ENCODE measurements at places on chromosomes 4 and X.

DNA sequence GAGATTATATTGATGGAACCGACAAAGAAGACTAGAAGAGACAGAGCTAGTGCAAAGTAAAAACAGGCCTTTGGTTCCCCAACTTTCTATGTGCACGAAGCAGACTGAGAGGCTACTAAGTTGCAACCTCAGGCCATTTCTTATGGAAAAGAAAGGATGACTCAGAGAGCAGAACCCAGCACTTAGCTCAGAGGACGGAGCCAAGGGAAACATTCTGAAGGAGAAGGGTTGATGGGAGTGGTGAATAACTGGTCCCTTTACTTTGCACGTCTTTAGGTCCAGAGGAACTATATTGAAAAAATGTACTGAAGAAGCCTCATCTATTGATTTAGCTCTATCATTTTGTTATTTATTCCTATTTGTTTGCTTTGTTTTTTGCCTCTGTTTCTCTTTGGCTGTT, 182.1 kb downstream of the CPE start:
- no peak for DNase-seq

- no peak for DNase-seq
Measured at GRCh38 chr4:6826781-6827508, 44.4 kb downstream of the KIAA0232 start.

DNA sequence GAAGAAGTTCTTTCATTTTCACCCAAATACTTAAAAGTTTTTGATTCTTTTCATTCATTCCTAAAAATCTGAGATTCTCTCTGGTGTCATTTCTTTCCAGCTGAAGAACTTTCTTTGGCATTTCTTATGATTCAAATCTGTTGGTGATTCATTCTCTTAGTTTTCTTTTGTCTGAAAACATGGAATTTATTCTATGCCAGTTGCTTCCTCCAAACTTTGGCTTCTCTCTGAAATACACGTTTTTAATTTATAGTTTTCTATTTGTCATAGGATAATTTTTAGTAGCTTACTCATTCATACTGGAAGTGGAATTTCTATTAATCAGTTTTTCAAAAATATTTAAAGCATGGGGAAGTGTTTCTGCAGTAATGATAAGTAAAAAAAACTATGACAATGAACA, 1012.0 kb downstream of the RPA4 start:
- DNase-seq, result no peak

DNA sequence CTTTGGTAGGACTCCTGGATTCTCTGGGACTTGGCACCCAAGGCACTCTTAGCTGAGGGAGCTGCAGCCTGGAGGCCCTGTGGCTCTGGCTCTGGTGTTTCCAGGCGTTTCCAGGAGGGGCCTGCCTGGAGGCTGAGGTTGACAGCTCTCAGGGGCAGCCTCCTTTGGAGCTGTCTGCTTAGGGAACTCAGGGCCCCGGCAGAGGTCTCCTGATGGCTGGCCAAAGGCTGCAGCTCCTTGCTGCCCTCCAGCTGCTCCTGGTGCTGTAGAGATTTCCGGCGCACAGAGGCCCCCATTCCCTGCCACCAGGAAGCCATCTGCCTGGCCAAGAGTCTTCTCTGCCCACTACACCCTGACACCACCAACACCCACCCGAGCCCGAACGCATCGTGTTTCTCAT, 25.3 kb upstream of the ARHGEF38 start:
- DNase-seq, result peak; percentile 34

- DNase-seq, result no peak
Measured at GRCh38 chr4:137660211-137660610, 127.9 kb upstream of the PCDH18 start.

GRCh38 chrX:154458954-154459778, 1.1 kb downstream of the PLXNA3 start:
- no peak for DNase-seq

DNA sequence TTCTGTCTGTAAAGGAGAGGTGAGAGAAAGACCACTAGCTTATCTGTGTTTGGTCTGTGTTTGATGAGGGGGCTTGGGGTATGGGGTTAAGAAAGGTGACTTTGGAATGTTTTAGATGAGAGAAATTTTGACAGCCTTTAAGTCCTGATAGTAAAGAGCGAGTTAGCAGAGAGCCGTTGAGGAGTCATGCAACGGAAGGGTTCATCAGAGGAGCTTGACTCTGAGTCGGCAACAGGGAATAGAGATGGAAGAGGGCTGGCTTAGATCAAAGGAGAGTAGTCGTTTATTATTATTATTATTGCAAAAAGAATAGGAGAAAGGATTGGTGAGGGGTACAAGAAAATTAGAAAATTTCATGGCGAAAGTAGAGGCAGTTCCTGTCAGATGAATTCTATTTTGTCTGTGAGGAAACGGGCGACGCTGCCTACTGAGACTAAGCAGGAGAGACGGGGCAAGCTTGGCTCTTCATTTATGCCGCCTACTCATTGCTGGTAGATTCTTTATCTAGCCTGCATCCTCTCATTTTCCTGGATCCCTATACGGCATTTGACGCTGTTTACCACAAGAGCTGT, 473 bp upstream of the VAMP7 start:
- DNase-seq, result no peak

DNA sequence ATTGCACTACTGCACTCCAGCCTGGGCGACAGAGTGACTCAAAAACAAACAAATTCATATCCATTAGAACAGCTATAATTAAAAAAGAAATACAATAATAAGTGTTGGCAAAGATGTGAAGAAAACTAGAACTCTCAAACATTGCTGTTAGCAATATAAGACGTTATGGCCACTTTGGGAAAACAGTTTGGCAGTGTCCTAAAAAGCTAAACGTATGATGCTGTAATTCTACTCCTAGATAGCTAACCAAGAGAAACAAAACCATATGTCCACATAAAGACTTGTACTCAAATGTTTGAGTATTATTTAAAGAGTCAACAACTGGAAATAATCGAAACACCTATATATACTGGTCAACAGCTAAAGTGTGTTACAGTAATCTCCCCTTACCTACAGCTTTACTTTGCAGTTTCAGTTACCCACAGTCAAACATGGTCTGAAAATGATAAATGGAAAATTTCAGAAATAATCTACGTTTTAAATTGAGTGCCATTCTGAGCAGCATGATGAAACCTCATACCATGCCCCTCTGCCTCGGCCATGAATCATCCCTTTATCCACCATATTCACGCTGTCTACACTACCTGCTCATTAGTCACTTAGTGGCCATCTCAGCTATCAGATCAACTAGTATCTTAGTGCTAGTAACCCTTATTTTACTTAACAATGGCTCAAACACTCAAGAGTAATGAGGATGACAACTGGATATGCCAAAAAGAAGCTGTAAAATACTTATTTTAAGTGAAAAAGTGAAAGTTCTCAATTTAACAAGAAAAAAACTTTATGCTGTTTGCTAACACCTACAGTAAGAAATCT, 4.9 kb downstream of the ELF2 start:
- no peak for DNase-seq

- no peak for DNase-seq
Measured at GRCh38 chr4:151407466-151408379, 1.3 kb upstream of the FHIP1A start.

DNA sequence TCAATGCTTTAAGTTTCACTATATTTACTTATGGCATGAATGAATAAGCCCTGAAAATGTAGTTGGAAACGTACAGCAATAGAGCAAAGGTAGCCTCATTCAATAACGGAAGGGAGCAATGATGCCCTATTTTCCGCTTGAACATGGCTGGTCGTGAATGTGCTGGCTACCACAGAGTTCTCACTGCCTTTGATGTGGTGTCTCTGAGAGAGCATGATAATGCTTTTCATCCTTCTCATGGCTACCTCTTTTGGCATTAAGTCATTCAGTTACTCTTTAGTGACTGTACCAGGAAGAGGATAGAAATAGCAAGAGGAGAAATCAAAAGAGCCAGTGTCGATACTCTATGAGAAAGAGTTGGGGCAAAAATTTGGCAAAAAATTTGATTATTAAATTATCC, 308.0 kb downstream of the PPP3CA start:
- no peak for DNase-seq

DNA sequence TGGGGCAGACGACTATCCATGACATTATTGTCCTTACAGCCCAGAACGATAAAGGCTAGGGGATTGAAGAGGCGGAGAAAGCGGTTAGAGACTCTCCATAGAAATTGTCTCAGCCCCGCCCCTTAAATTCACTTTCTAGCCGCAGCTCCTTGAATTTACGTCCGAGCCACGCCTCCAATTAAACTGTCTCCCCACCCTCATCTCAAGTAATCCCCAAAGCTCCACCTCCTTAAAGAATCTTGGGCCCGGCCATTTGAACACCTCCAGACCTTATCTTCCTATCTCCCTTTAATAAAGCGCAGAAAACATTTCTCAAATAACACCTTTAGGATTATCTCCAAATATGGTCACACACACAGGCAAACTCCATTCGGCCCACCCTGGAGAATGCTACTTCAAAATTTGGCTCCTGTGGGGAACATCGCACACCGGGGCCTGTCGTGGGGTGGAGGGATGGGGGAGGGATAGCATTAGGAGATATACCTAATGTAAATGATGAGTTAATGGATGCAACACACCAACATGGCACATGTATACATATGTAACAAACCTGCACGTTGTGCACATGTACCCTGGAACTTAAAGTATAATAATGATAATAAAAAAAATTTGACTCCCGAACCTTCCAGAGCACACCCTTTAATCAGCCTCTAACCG, 7.2 kb upstream of the MAGIX start:
- no peak for DNase-seq

GRCh38 chrX:1767026-1767425, 152.2 kb downstream of the ASMT start:
- DNase-seq, result no peak

- DNase-seq, result no peak
Measured at GRCh38 chr4:123469245-123469644, 72.7 kb downstream of the SPRY1 start.

DNA sequence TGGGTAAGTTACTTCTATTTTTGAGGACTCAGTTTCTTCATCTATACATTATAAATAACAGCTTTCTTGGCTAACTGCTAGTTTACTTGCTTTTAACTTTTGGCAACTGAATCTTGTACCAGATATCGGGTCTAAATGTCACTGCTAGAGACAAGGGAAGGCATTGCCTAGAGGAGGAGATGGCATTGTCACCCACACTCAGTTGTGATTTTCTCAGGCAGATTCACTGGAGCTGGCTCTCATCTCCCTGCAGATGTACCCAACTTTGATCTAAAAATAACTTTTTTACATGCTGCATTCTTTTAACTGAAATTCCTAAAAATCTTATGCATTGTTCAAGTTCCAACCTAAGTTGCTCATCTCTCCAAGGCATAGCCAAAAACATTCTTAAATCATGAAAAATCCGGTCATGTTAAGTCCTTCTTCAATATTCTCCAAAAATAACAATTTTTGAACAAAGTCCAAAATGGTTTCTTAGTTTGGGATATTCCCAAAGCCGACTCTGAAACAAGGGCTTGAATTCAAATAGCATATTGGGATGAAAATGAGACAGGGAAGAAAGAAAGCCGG, 469.0 kb upstream of the BOD1L1 start:
- no peak for DNase-seq

- no peak for DNase-seq
Measured at GRCh38 chr4:79869597-79870237, 203.3 kb downstream of the ANTXR2 start.

- no peak for DNase-seq
Measured at GRCh38 chr4:131613824-131614216, 1535.3 kb upstream of the PCDH10 start.

- no peak for DNase-seq
Measured at GRCh38 chrX:68912113-68912512, 83.3 kb downstream of the EFNB1 start.

DNA sequence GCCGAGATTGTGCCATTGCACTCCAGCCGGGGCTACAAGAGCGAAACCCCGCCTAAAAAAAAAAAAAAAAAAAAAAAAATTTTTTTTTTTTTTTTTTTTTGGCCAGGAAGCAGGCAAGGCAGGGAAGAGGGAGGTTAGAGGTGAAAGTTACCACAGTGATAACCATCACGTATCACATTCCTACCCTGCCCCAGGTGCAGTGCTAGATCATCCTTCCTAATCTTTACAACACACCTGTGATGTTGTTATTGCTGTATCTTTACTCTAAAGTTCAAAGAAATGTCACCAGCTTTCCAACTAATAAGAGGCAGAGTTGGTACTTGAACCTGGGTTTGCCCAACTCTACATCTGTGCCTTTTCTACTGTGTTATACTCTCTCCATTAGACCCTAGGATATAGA, 7.2 kb upstream of the LIMCH1 start:
- no peak for DNase-seq

DNA sequence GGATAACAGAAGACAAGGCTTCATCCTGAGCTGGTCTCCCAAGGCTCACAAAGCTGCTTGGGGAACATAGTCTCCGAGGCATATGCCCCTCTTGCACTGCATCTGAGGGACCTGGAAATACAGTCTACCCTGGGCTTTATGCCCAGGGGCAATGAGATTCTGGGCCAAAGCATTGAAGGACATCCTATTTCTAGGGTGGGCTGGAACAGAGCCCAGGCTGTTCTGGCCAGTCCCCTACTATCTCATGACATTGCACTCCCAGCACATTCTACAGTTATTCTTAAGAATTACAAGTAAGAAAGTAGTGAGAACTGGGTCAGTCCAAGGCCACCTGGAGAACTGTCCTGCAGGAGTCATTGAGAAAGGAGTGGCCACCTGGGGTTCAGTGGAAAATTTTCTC, 107.6 kb downstream of the USP46 start:
- DNase-seq, result no peak

- DNase-seq, result no peak
Measured at GRCh38 chrX:39930786-39931528, 166.8 kb downstream of the BCOR start.

- DNase-seq, result no peak
Measured at GRCh38 chrX:7170898-7171297, 22.9 kb upstream of the PUDP start.

GRCh38 chr4:92099861-92100260, 203.9 kb upstream of the GRID2 start:
- no peak for DNase-seq
